Stimulated activated CD8-positive, alpha-beta memory T cell treated with anti-CD3 and anti-CD28 coated beads, Interleukin-15, amount 100 ng/mL, for 1 hour (primary cell): ENCODE measurements at places on chromosomes 5 and 9.

GRCh38 chr5:81016116-81016515 is 56.0 kb downstream of the RASGRF2 start:
- no peak for DNase-seq

DNA sequence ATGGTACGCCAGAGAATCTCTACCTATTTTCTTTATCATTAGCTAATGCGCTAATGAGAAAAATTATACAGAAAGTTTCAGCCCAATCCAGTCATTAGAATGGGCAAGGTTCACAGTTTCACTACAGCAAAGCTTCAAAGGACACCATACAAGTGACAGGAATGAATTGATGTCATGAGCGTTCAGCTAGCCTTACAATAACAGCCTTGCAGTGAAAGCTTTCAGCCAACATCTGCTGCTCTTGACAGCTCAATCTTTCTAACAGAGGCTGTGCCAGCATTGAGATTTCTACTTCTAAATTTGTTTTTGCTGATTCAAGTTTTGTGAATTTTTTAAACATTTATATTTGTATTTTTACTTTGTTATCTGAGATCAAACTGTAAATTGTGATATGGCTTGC is 302.4 kb upstream of the FAM174A start:
- no peak for DNase-seq

DNA sequence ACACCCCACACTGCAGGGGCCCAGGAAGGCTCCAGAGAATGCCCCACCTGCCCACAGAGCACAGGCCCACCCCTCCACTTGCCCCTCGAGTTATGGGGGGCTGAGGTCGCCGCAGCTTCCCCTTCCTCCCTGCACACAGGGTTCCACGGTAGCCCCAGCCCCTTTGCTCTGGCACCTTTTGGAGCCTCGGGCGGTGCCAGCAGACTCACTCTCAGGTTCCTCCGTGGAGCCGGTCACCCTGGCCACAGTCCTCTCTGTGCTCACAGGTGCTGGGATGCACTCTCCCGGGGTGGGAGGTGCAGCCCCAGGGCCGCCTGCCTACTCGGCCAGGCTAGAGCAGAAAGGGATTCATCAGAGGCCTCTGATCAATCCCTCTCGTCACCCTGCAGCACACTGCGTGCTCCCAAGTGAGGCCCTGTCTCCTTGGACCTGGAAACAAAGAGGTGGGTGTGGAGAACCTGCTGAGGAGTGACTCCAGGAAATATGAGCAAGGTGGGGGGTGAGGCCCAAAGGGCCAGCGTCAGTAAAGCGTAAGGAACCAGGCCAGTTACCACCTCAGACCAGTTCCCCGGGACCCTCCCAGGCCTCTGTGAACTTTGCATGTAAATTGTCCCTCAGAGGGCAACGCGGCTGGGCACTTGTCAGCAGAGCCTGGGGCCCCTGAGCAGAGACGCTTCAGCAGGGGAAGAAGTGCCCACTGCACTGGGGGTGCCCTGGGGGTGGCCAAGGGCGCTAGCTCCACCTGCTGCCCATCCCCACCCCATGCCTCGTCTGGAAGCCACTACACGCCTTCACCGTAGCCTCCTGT is 167.8 kb downstream of the OLFM1 start:
- no peak for DNase-seq

- no peak for DNase-seq
Observed at GRCh38 chr5:112386766-112387165, 32.3 kb downstream of the EPB41L4A start.

GRCh38 chr9:2717385-2717784 is at the start of gene KCNV2:
KCNV2 (plus strand) TSS chr9:2717510; CDS start chr9:2717740, 230 bp downstream.
- no peak for DNase-seq

- DNase-seq = no peak
Observed at GRCh38 chr9:111897601-111898137, 1.1 kb downstream of the UGCG start.

- DNase-seq = no peak
Observed at GRCh38 chr5:148873690-148874485, 47.5 kb downstream of the ADRB2 start.

- DNase-seq = no peak
Observed at GRCh38 chr5:136031711-136032110, 2.9 kb downstream of the TGFBI start.

GRCh38 chr5:76547891-76548524 is 75.2 kb downstream of the F2RL2 start:
- DNase-seq = no peak

DNA sequence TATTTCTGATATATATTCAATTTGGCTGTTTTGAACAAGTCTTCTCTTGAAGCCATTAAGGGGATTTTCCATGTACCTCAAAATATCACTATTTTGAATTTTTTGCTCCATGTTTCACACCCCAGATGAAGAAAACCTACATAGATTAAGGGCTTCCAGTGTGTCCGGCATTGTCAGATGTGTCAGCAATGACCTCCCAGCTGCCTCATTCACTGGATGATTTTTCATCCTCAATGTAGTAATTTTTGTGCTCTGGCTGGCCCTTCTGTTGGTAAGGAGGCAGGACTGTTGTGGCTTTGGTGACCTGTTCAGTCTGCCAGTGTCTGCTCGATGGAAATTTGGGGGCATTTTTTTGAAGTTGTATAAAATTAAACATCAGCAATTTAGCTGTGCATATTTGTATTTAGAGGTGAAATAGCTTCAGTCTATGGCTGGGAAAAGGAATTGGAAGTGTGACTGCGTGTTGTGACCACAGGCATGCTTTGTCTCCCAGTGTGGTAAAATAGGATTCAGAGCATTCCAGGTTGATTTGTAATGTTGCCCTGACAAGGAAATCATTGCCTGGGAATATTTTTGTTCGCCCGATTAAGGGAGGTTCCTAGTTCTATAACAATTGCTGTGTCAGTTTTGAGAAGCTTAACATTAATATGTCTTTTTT is 312.4 kb downstream of the ARHGEF28 start:
- DNase-seq = no peak
